CD14-positive monocyte (primary cell): ENCODE measurements at places on chromosomes 5 and 9.

GRCh38 chr5:104305602-104306001 lies 743.0 kb upstream of the NUDT12 start:
- no peak for DNase-seq

DNA sequence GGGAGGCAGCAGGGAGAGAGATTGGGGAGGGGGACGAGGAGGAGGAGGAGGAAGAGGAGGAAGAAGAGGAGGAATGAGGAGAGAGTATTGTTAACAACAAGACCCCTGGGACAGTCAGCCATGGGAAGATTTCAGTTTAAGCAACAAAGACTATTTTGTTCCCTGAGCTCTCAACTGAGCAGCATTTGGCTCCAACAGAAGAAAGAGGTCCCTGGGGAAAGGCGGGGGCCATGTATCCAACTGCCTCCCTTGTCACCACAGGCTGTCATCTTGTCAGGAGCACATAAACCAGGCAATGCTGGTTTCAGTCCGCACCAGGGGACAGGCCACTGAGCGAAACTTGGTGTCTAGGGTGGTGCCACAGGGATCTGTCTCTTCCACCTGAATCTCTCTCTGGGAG lies 316.1 kb downstream of the TLE1 start:
- DNase-seq, result no peak

DNA sequence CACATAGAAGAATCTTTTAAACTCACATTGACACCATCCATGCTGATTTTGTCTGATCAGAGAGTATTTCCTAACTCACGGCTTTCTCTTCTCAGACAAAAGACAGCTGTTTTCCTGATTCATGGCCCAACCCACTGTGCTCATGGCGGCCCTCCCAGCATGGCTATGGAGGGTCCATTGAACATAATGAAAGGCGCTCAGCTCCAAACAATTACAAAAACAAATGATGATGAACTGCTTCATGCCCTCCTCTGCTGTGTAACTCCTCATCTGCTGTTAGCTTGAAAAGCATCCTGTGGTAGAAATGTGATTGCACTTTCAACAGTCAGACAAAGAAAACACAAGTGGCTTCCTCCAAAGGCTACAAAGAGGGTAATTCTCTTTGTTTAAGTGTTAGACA lies 673.8 kb downstream of the PRELID2 start:
- DNase-seq, result no peak

DNA sequence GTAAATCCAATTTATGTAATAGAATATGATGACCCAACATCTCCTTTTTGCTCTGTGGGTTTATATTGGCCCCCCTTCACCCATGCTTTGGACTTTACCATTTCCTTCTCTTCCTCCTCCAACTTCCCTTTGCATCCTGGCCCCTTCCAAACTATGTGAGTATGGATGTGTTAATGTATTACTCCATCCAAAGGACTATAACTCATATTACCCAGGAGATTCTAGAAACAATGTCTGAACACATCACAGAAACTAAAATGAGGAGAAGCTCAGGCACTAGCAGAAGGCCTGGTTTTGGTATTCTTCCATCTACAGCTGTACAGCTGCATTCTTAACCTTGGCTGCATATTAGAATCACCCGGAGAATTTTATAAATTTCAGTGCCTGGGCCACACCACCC lies 110.7 kb downstream of the PDE4D start:
- DNase-seq, result no peak

DNA sequence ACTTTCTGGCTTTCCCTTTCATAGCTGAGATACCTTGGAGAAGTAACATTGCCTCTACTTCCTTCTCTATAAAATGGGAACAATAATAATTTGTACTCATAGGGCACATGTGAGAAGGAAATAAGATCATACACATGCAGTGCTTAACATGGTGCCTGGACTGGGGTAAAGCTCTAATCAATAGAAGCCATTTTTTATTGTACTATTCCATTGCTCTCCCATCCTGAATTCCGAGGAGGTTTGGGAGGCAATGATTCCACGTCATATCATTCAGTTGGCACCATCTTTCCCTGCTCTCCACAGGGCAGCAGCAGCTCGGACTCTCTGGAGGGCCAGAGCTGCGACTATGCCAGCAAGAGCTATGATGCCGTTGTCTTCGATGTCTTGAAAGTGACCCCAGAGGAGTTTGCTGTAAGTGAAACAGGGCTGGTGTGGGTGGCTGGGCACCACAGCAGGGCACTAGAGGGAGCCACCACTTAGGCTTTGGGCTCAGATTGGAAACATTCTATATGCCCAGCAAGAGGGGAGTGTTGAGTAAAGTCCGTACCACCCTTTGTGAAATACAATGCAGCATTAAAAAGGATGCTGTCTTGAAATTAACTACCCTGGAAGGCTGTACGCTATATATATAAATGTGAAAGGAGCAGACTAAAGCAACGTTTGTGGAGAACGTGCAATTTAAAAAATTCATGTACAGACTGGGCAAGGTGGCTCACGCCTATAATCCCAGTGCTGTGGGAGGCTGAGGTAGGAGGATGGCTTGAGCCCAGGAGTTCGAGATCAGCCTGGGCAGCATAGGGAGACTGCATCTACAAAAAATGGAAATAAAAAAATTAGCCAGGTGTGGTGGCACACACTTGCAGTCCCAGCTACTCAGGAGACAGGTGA lies 51.2 kb downstream of the RALGPS1 start:
- no peak for DNase-seq

GRCh38 chr9:110615498-110615897 lies 36.0 kb upstream of the SVEP1 start:
- DNase-seq, result no peak

- DNase-seq, result peak; percentile 94
These were observed at the start of gene CD74 for GRCh38 chr5:150412319-150413175. TSS of gene CD74 (minus strand) at chr5:150412910. CDS start at chr5:150412749, 161 bp downstream.

DNA sequence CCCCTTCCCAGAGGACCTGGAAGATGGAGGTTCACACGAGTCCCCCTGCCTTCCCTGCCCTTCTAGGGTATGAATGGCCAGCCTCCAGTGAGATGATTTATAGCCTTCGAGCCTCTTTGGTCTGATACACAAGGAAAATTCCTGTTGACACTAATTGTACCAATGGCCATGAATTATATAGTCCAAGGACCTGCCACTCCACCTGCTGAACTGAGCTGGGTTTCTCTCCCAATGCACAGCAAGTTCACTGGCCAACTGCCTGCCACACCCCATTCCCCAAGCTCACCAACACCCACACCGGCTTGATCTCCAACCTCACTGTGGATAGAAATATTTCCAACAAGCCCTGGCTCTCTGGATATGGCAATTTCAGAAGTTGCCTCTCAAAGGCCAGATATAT lies 9.3 kb upstream of the ADRA1B start:
- DNase-seq, result no peak

DNA sequence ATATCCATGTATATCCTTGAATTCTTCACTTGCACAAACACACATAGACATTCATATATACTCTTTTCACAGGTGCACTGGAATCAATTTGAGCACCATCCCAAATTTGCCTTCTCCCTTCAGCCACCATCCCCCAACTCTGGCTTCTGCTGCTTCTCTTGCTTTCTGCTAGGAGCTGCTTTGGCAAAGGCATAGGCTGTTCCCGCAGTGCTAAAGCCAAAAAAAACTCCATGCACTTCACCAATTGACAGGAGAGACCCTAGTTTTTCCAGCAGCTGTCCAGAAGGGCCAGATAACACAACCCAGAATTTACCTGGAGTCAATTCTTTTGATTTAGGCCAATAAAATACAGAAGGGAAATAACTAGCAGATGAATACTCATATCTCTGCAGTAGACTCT lies 251.3 kb downstream of the NR2F1-AS1 start:
- DNase-seq, result no peak

- no peak for DNase-seq
These were observed 3.7 kb upstream of the DOLPP1 start for GRCh38 chr9:129077236-129077635.

DNA sequence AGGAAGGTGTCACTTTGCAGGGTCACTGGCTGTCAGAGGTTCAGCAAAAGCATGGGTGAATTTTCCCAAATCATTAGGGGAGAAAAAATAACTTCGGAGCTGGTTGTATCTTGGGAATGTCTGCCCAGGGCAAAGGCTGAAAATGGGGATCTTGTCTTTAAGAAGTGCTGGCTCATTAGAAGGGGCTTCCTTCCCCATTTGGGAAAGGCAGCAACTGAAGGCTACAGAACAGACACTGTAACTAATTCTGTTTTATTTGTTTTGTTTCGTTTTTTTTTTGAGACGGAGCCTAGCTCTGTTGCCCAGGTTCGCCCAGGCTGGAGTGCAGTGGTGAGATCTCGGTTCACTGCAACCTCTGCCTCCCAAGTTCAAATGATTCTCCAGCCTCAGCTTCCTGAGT lies 70.3 kb upstream of the PCA3 start:
- peak; percentile 24 for DNase-seq

- peak; percentile 45 for DNase-seq
These were observed 127.1 kb downstream of the TMC1 start for GRCh38 chr9:72648324-72649126.

GRCh38 chr5:157828105-157828943 lies 30.6 kb downstream of the CLINT1 start:
- no peak for DNase-seq

- no peak for DNase-seq
These were observed 113.4 kb downstream of the MVB12B start for GRCh38 chr9:126439883-126440653.

- no peak for DNase-seq
These were observed 312.2 kb downstream of the SPOCK1 start for GRCh38 chr5:137186759-137187461.

DNA sequence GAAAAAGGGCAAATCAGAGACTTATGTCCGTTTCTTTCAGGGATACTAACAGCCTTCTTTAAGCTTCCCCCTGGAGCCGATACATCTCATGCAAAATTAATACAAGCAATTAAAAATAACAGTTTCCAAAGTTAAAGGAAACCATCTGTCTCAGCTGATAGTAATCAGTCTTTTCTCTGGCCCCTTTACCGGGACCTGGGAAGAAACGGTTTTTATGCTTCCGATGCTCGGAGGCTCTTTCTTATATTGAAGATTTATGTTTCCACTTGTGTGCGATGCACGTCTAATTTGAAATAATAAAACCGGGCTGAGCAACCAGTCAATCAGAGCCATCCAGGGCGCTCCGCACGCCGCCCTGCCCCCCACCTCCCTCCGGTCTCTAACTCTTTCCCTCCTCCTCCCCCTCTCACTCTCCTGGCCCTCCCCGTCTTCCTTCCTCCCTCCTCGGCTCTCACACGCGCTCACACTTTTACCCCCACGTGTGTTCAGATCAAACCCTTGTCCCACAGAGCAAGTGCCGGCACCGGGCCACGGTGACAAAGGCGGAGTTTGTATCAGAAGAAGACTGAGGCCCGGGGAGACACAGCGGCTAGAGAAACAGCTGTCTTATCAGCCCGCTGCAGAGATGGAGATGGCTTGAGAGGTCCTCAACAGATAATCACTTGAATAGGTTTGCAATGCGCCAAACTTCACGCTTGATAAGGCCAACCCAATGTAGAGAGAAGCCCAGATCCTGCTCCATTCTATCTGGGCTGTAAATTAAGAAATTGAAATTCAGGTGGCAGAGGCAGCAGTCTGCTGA lies 5.1 kb upstream of the ELAVL2 start:
- DNase-seq, result no peak

DNA sequence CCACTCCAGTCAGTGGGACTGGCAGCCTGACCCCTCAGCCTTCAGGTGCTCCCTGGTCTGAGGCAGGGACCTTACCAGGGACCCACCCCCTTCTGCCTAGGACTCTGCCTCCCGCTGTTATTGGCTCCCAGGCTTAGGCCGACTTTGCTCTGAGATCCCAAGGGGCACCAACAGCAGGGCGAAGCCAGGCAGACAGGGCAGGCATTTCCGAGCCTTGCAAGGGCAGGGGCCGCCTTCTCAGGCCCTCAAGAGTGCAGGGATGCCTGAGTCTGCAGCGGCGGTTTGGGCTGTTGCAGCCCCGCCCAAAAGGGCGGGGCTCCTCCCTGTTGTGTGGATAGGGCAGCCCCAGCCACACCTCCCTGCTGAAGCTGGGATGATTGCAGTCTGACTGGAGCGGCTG lies 644.6 kb downstream of the PRR16 start:
- no peak for DNase-seq

- no peak for DNase-seq
These were observed 1.7 kb downstream of the SSBP2 start for GRCh38 chr5:81749192-81749560.

DNA sequence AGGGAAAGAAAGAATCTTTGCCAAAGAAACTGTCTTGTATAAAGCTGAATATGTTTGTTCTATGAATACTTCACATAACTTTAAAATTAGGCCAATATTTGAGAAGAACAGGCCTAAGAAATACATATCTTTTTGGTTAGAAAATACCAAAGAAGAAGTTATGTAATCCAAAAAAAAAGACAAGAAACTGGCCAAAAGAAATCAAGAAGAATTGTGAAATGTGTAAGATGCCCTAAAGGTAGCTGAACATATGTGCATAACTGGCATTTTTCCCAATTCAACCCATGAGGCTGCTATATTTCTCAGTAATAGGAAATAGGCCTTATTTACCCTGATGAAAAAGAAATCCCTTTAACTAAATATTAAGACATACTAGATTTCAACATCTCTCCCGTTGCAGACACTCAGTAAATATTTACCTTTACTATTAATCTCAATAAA lies 290.0 kb downstream of the CETN3 start:
- DNase-seq, result no peak

GRCh38 chr5:10719965-10720364 lies 41.1 kb downstream of the DAP start:
- DNase-seq, result peak; percentile 79

DNA sequence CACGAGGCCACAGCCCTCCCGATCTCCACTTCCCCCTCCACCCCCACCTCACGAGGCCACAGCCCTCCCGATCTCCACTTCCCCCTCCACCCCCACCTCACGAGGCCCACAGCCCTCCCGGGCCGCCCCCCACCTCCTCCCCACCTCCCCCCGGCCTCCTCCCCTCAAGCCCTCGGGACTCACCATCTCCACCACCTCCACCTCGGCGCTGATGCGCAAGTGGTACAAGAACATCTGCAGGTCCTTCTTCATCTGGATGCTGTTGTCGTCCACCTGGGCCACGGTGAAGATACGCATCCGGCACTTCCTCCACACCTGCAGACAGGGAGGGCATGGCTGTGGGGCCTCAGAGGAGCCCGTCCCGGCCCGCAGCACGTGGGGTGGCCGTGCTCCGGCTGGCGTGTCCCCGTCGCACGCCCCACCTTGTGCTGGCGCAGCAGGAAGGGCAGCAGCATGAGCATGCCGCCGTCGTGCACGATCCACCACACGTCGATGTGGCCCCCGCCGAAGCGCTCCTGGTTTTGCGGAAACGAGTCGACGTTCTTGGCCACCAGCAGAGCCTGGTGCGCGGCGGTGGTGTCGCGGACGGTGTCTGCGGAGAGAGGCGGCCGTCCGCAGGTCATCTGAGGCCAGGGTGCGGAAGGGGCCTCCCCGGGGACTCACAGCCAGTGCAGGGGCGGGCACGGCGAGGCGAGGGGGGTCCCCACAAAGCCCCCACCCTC lies 48.0 kb downstream of the SLC12A7 start:
- DNase-seq, result no peak

- DNase-seq, result no peak
These were observed 969.2 kb downstream of the CDH18 start for GRCh38 chr5:19018822-19019221.

GRCh38 chr9:136832581-136832980 lies 9.7 kb upstream of the AJM1 start:
- no peak for DNase-seq

GRCh38 chr9:95055334-95055850 lies 262.1 kb downstream of the FANCC start:
- no peak for DNase-seq

- peak; percentile 48 for DNase-seq
These were observed 48.0 kb downstream of the IPO11 start for GRCh38 chr5:62460578-62460983.

- no peak for DNase-seq
These were observed 37.6 kb downstream of the ROPN1L start for GRCh38 chr5:10479154-10479721.

GRCh38 chr9:122931226-122932121 lies at the start of gene ZBTB26:
TSS of gene ZBTB26 (minus strand) at chr9:122931512. CDS start at chr9:122919934, 11,578 bp downstream.
- peak; percentile 88 for DNase-seq

GRCh38 chr5:180801596-180802324 lies 846 bp downstream of the MGAT1 start:
- DNase-seq, result no peak
